T-helper 1 cell (primary cell): ENCODE measurements at places on chromosomes 3 and 15.

DNA sequence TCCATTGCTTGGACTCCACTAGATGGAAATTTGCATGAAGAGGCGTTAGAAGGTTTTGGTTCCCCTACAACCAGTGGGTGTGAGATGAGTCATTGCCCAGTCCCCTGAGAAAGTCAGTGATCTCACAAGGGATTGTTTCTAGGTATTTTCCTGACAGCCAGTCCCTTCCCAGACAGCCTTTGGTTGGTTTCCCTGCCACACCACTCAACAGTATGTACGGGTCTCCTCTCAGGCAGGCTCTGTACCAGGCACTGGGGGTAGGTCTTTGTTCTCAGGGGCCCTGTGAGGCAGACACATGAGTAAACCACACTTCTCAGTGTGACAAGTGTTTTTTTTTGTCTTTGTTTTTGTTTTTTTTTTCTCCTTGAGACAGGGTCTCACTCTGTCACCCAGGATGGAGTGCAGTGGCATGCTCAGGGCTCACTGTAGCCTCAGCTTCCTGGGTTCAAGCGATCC is 4.0 kb downstream of the LAMP3 start:
- DNase-seq = no peak

DNA sequence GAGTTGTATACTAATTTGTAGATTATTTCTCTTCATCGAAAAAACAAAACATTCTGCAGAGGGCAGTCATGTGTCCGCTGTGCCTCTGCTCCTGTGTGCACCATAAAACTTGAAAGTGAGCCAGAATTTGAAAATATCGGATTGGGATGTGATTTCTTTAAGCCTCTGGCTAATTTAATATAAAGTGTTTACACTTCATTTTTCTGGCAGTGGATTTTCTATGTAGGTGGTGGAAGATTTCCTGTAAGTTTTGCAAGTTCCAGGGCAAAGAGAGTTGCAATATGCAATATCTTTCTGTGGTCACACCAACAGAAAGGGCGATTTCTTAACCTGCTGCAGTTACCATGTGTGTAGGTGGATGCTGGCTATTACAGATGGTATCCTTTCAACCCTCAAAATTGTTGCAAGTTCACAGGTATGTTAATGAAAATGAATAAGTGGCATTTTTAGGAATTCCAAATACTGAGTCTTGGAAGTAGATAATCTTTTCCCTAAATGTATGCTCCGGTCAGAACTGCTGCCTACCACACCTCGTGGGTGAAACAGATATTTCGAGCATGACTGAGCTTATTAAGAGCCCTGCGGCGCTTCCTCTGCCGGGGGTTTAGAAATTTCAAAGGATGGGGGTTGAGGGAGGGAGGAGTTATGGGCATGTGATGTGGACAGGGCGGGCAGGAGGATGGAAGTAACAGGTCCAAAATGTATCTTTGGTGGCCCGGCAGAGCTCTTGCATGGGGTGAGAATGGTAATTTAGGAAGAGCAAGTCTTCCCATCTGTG is 134.0 kb downstream of the PGPEP1L start:
- no peak for DNase-seq

DNA sequence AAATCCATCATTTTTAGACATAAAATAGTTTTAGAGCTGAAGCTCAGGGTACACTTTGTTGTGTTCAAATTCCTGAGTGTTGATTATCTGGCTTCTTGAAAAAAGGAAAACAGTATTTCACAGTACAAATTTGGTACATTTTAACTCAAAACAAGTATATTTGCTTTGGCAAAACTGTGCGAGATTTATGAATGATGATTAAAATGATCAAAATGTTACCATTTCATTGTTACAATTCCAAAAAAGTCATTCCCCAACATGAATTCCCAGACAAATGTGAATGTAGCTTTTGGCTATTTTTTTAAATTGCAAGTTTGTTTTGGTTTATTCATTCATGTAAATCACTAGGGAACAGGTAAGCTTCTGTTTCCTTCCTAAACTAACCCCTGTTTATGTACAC is 347.4 kb upstream of the DCBLD2 start:
- DNase-seq = no peak

DNA sequence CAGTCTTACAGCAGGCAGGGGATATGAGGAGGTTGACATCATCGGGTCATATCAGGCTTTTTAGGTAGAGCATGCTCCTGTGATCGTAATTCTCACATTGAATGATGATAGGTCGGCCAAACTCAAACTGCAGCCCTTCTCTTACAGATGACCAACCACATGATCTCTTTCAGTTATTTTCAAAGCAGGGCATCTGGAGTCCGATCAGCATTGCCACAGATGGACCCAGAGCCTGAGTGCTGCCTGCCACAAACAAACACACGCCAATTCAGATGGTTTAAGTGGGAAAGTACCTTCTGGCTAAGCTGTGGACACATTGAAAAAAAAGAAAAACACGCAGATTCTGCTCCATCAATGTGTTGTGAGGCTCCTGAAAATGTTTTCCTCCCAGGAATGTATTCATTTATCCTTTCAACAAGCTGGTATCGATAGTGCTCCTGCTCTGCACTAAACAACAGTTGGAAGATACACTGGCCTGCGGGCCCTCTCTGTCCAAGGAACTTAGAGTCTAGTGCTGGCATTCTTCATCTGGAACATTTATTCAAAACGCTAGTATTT is 31.2 kb downstream of the ARPP21 start:
- no peak for DNase-seq

DNA sequence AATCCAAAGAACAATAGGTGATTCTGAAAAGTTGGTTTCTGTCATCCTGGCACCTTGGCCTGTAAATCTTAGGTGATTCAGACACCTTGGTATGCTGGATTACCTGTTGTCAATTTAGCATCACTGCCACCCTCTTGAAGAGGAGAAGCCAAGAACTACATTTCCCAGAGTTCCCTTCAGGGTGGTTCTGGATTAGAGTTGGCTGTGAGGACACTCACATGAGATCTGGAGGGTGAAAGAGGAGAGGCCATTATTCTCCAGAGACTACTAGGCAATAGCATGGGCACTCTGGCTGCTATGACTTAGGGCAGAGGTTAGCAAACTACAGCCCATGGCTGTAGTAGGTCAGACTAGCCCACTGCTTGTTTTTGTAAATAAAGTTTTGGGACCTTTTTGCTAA is 41.7 kb upstream of the CORO2B start:
- DNase-seq = no peak

DNA sequence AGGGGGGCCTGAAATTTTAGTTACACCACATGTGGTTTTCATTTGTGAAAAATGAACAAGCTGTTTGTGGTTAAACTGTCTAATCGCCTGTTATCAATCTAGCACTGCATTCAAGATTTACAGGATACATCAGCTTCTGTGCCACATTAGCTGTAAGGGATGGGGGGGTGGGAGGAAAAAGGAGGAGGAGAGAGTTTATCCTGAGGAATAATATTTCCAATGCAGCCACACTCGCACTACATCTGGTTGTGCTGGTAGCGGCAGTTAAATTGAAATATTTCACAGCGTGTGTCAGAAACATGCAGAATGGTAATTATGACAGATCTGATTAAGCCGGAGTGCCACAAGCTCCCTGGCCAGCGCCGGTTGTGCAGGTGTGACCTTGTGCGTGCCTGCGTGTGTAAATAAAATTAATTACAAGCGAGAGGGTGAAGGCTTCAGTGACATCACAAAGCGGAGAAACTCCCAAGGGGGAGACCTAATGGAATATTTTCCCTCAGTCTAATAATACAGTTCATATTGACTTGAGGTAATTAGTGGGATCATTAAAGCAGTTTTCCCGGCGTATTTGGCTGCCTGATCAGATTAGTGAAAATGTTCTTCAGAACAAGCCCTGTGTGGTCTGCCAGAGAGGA is 55.5 kb downstream of the SATB1 start:
- no peak for DNase-seq

GRCh38 chr3:157231071-157231470 is 71.1 kb upstream of the CCNL1 start:
- no peak for DNase-seq

GRCh38 chr3:171972871-171973348 is 66.5 kb upstream of the FNDC3B start:
- DNase-seq = no peak

DNA sequence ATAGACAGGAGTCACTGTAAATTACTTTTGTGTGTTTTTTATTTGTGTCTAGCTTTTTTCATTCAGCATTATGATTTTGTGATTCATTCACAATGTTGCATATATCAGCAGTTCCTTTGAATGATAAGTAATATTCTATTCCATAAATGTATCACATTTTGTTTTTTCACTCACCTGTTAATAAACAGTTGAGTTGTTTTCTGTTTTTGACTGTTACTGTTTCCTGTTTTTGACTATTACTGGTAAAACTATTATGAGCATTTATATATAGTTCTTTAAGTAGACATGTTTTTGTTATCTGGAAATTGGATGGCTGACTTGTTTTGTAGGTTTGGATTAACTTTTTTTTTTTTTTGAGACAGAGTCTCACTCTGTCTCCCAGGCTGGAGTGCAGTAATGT is 138.4 kb downstream of the RSRC1 start:
- DNase-seq = no peak

- no peak for DNase-seq
Measured at GRCh38 chr3:13506680-13507079, 26.6 kb downstream of the HDAC11 start.

GRCh38 chr15:49438962-49439631 is 16.1 kb downstream of the FGF7 start:
- no peak for DNase-seq

DNA sequence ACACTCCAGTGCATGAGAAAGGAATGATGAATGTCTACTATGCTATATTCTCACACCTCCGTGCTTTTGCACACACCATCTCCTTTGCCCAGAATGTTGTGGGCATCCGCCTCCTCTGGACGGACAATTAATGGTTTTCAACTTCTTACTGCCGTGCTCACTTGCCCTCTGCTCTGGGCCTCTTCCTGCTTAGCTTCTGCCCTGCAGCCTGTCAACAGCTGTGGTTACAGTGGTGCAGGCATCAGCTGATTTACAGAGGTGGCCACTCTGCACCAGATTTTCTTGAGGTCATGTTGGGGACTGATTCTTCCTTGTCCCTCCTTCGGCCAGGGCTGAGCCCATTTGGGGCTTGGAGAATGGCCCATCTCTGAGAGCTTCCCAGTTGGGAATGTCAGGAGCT is 56.5 kb upstream of the TMEM115 start:
- no peak for DNase-seq

DNA sequence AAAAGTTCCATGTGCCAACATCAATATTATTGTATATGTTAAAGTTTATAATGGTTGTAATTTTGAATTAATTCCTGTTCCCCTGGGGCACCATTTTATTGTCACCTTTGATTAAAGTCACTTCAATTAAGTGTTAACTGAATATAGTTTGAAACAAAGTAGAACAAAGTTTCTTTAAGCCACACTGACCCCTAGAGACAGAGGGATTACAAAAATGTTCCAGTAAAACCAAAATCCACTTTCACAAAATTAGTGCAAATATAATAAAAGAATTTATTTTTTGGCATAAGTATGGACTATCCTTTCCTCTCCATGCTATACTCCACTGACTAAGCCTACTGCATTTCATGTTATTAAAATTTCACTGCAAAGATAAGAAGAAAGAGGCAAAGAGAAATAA is 123.9 kb downstream of the ZMAT3 start:
- DNase-seq = no peak

GRCh38 chr3:174620138-174620537 is 239.0 kb upstream of the NAALADL2 start:
- no peak for DNase-seq

DNA sequence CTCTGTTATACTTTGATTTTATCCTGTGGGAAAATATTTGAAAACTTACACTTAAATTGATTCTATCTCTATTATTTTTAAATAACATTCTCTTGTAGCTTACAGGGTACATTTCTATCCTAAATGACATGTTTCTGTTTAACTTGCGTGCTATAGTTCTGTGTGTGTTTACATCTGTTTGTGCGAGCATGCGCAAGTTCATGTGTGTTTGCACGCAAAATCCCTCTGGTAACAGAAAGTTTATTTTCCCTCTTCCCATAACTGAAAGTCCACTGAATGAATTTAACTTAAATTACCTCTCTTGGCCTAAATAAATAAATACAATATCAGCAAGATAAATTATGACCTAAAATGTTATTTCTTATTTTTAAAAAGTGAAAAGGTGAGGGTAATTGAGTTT is 117.3 kb upstream of the NEO1 start:
- DNase-seq = no peak

DNA sequence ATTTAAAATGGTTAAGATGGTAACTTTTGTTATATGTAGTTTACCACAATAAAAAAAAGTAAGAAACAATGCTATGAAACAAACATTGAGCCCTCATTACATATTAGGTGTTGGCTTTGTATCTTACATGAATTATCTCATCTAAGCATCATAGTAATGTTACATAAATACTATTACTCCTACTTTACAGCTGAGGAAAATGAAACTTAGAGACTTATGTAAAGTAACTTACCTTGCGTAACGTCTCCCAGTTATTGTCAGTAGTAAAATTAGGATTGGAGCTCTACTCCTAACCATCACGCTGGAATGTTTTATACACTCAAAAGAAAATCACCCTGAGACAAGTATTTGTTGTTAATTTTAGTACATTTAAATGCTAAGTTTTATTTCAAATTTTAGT is 42.2 kb downstream of the DNAJC13 start:
- no peak for DNase-seq

DNA sequence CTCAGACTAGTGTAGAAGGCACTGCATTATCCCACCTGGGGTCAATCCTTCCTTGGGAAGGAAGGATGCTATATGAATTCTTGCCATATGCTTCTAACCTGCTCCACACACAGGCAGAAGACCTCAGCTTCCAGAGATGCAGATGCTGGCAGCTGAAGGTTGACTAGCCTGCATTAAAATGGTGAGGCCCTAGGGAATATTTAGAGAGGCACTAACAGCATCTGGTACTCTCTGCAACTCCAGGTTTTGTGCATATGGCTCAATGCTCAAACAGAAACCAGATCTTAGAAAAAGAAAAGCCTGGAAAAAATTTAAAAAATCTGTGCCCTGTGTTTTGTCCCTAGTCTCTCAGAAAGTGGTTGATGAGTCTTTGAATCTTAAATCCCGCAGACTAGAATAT is 56.0 kb upstream of the MYRIP start:
- DNase-seq = no peak

DNA sequence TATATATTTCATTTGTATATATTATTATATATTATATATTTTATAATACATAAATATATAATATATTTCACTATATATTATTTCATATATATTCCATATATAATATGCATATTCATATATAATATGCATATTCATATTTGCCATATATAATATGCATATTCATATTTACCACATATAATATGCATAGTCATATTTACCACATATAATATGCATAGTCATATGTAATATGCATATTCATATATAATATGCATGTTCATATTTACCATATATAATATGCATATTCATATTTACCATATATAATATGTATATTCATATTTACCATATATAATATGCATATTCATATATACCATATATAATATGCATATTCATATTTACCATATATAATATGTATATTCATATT is 51.2 kb upstream of the GATA2 start:
- DNase-seq = no peak
